Endothelial cell (in vitro differentiated cells): ENCODE measurements at places on chromosomes 3 and 15.

DNA sequence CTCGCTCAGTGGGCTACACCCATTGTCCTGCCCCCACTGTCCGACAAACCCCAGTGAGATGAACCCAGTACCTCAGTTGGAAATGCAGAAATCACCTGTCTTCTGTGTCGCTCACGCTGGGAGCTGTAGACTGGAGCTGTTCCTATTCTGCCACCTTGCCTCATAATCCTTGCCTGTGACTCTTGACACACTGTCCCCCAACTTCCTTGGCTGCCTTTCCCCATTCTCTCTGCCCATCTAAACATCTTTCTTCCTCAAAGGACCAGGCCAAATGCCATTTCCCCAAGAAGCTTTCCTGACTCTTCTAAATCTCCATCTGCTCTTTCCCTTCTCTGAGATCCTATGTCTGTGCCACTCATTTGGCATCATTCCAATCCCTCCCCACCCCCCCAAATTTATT, 9.7 kb upstream of the CD80 start:
- no peak for DNase-seq

- DNase-seq, result no peak
These were observed 35.5 kb upstream of the TIMP4 start for GRCh38 chr3:12194209-12194608.

DNA sequence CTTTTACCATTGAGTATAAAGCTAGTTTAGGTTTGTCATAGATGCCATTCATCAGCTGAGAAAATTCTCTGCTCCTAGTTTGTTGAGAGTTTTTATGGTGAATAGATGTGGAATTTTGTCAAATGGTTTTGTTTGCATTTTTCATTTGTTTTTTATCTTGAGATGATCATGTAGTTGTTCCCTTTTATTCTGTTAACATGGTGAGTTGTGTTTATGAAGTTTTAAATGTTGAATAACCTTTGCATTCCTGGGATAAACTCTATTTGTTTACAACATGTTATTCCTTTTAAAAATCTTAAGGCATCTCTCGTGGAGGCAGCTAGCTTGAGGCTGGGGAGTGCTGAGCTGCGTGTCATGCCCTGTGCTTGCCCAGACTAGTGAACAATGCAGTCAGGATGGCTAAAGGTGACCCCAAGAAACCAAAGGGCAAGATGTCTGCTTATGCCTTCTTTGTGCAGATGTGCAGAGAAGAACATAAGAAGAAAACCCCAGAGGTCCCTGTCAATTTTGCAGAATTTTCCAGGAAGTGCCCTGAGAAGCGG, 48.5 kb downstream of the ANAPC13 start:
- no peak for DNase-seq

DNA sequence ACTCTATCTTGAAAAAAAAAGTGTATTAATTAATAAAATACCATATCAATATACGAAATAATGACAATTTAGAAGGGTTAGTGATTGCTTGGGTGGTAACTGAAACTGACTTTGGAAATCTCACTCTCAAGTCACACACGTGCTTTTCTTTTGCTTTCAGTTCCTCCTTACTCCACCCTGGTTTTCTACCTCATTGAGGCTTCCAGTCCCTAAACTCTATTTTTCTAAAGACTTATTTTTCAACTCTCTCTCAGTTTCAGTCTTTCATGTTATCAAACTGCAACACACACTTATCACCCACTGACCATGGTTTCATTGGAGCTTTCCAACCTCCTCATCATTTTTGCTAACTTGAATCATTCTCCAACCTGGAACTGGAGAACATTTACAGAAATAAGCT, 23.5 kb downstream of the IL12A start:
- no peak for DNase-seq

DNA sequence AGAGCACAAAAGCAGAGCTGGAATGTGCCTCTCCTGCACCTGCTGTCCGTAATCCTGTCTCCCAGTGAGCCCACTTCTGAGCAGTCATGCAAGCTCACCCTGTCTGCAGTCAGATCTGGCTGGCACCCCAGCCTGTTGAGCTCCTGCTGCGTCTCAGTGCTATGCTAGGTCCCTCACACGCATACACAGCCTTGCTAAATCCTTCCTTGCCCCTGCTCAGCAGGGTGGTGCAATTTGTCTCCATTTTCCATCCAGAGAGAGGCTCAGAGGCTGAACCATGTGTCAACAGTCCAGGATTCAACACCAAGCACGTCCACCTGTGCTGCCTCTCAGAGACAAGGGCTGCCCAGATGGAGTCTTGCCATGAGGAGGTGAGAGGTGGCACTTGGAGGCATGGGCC, 11.0 kb downstream of the POMGNT2 start:
- DNase-seq, result no peak

DNA sequence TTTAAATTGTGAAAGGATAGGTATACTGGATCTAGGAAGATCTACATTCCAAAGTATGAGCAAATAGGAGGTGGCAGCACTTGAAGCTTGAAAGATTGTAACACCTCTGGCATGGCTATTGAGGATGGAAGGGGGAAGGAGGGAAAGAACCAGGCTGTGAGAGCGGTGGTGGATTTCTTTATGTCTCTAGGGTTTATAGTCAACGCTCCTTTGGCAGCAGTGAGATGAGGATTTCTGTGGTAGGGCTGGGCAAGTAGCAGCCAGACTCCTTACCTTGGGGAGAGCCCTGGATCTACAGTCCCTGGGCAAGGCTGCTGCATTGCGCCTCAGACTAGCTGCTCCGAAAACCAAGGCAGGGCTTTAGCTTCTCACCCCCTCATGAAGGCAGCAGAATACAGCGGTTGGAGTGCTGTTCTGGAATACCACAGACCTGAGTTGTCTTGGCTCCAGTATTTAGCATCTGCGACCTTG, 53.2 kb downstream of the MEF2A start:
- DNase-seq, result no peak

- DNase-seq, result no peak
These were observed 116.8 kb downstream of the CHST2 start for GRCh38 chr3:143236226-143236964.

- DNase-seq, result peak; percentile 12
These were observed 175.5 kb upstream of the CTDSPL start for GRCh38 chr3:37686220-37686619.

GRCh38 chr15:99421172-99421656, 144.6 kb upstream of the MEF2A start:
- DNase-seq, result no peak

DNA sequence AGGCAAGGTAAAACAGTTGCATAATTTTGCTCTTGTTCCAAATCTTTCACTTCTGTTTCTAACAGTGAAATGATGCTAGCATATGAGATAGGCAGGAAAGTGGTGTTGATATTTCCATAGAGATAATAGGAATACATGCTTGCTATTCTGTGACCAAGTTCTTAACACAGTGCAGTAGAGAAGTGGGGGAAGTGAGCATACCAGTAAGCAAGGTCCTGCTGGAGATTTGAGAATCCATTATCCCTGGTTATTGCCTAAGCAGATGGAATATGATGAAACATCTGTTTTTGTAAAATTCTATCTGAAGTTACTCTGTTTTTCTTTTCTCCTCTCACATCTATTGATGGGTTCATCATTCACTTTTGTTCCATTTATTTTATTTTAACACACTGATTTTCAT, 28.7 kb downstream of the USP8 start:
- no peak for DNase-seq

DNA sequence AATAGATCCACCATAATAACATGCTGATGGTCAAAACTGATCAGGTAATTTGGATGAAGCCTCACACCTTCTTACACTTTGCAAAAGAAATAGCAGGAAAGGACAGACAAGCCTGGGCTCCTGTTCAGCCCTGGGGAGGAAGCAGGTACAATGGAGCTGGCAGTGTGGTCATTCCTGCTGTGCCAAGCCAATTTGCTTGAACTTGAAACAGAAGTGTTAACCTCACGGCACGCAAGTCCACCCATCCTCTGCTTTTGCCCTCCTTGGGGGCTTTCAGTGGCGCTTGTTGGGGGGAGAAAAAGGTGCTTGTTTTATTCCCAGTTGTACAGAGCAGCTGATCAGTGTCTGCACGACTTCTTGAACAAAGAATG, 36.8 kb upstream of the RFTN1 start:
- DNase-seq, result peak; percentile 30

- DNase-seq, result no peak
These were observed 267.4 kb upstream of the HES1 start for GRCh38 chr3:193868590-193868989.

DNA sequence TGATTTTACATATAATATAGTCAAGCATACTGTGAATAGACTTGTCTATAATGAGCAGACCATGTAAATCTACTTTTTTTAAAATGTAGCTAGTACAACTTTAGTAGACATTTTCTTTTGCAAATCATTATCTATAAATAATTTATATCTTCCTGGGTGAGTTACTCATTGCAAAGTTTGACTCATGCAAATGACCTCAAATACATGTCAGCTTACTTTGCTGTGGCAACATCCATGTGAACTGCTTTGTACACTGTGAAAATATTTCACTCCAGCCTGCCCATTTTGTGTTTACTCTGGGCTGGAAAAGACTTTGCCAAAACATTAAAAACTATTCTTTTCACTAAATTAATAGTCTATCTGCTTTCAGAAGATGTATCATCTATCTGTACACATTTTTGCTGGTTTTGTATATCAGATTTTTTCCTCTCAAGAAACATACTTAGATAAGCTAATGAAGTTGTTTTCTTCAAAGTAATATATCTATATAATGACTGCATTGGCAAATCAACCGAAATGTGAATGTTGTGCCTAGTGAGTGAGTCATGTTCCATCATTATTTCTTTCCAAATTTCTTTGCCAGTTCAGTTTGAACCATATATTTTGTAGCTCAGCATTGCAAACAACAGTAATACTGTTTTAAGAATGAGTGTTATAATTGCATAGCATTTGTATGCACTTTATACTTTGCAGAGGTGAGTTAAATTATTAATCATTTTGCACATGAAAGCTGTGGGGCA, 26.5 kb downstream of the IGSF10 start:
- no peak for DNase-seq

GRCh38 chr3:42814914-42815507, 5.8 kb downstream of the ACKR2 start:
- DNase-seq, result no peak

DNA sequence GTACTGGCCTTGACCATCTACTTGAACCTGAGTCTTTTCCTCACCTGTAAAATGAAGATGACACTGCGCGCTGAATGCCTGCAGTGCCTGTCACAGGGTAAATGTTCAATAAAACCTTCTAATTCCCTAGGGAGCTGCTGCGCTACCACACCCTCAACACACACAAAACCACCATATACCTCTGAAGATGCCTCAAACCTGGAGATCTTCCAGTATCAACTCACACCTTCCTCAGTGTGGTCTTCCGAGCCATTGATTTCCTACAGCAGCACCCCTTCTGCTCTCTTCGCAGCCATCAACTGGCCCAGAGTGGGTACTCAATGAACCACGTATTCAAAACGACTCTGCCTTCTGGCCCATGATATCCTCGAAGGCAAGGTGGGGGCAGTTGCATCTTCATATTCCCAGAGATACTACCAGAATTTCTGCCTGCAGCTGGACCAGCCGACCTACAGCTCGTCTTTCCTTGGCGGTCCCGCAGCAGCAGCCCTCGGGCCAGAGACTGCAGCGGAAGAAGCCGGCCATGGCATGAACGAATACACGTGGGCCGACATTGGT, 695 bp downstream of the RPL32 start:
- peak; percentile 29 for DNase-seq

DNA sequence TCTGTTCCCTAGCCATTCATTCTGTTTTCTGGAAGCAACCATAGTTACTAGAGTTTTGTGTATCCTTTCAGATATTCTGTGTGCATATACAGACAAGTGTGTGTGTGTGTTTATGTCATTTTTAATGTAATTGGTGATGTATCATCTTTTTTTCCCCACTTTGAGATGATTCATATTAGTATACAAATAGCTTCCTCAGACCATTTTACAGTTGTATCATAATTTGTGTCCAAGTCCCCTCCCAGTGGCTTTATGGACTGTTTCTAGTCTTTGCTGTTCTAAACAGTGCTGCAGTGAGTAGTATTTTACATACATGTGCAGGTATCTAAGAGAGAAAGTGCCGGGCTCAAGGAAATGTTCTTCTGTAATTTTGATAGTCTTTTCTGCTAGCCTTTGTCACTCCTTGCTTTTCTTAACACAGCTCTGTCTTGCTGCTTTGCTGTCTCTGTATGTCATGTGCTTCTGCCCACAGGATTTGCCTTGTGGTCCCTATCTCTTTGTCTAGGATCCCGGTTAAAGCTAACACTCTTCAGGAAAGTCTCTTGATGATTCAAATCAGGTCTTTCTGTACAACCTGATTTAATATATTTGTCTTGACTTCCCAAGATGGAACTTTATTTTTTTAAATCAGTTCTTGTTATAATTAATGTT, 31.5 kb upstream of the FBXL22 start:
- no peak for DNase-seq
